ENCODE measurements at places on chromosomes 4 and X.

GRCh38 chr4:113452868-113453620, 308.5 kb downstream of the CAMK2D start:
- DNase-seq, result no peak

DNA sequence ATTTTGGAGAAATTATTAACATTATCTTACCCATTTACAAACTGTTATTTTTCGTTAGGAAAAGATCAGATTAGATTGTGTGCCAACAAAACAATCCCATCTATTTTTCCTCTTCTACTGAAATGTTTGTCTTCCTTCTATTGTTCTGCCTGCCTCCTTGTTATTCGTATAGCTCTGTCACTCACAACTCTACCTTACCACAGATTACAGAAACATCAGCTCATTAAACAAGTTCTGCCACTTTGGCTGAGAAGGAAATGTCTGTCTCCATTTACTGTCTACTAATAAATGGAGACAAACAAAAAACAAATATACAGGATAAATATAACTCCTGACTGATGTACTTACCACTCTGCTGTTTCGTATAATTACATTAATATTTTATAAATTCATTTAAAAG, 211.4 kb downstream of the ENOX2 start:
- DNase-seq, result no peak

- DNase-seq, result no peak
Observed at GRCh38 chrX:155070038-155070437, 898 bp downstream of the CMC4 start.

DNA sequence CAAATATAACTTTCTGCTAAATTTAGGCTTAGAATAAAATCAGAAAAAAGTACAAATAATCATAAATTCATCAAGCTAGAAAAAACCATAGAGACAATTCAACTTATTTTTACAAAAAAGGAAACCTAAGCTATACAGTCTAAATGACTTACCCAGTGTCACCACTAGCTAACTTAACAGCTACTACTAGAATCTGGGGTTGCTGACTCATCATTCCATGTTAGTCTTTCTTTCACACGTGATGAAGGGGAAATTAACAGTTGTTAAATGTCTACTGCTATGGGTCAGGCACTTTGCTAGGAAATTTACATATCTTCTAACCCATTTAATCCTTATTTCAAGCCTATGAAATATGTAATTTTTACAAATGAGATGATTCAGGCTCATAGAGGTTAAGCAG, 349.3 kb upstream of the GALNT7 start:
- no peak for DNase-seq

DNA sequence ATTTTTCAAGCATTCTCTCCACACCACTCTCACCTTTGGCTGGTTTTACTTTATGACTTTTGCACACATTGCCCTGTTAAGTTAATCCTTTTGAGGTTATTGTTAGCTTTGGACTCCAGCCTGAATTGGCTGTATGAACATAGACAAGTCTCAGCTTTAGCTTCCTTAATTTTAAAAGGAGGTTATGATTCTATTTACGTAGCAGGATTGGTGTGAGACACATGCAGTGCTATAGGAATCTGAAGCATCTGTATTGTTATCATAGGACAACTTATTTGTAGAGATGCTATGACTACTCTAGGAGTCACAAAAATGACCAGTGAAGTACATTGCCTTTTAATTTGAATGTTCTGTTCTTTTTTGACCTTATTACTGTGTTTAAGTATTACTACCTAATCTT, 15.7 kb downstream of the PGAM4 start:
- DNase-seq, result no peak

GRCh38 chr4:87405211-87405820, 14.3 kb upstream of the HSD17B11 start:
- DNase-seq, result no peak

DNA sequence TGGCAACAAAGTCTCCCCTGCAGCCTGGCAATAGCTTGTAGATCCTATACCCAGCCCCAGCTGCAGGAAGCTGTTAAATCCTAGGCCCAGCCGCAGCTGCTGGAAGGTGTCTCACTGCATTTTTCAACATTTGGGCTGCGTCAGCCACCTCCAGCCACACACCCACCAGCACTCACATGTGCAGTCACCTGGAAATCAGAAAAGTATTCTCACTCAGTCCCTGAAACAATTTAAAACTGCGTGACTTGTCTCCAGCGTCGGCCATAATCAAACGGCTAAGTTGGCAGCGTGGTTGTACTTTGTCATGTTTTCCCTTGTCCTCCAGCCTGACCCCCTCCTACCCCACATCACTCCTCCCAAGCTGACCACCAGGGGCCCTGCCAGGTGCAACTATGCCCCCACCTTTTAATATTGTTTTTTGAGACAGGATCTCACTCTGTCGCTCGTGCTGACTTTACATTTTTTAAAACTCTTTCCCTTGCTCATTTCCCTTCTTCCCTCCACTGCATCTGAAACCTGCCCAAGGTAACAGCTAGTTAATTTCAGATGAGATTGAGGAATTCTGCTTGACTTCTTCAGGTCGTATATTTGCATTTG, 97.2 kb upstream of the FRG1 start:
- no peak for DNase-seq

- DNase-seq, result no peak
Observed at GRCh38 chrX:9301836-9302235, 163.0 kb upstream of the TBL1X start.

GRCh38 chrX:150063138-150063518, 124.8 kb upstream of the EOLA2 start:
- DNase-seq, result no peak

DNA sequence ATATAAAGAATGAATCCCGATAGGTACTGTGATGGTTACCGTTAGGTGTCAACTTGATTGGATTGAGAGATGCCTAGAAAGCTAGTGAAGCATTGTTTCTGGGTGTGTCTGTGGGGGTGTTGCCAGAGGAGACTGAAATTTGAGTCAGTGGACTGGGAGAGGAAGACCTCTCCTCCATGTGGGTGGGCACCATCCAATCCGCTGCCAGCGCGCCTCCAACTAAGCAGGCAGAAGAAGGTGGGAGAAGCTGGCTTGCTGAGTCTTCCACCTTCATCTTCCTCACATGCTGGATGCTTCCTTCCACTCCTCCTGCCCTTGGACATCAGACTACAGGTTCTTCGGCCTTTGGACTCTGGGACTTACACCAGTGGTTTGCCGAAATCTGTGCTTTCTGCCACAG, 40.1 kb downstream of the WFS1 start:
- DNase-seq, result no peak

- no peak for DNase-seq
Observed at GRCh38 chr4:68272380-68272779, 26.9 kb upstream of the TMPRSS11B start.

DNA sequence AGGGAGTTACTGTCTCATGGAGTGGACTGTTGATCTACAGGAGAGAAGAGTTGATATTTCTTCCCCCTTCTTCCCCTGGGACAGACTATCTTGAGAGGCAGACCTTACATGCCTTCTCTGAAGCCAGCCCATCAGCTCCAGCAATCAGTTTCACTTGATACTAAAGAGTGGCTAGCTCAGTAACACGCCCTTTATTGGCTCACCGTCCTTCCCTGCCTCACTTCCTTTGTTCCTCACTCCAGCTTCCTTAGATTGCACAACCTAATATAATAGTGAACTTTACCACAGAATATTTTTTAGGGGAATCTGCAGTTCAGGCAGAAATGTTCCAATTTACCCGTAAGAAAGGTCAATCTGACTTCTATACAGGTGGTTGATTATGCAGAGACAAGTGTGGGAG, 128.1 kb upstream of the NDP start:
- no peak for DNase-seq

DNA sequence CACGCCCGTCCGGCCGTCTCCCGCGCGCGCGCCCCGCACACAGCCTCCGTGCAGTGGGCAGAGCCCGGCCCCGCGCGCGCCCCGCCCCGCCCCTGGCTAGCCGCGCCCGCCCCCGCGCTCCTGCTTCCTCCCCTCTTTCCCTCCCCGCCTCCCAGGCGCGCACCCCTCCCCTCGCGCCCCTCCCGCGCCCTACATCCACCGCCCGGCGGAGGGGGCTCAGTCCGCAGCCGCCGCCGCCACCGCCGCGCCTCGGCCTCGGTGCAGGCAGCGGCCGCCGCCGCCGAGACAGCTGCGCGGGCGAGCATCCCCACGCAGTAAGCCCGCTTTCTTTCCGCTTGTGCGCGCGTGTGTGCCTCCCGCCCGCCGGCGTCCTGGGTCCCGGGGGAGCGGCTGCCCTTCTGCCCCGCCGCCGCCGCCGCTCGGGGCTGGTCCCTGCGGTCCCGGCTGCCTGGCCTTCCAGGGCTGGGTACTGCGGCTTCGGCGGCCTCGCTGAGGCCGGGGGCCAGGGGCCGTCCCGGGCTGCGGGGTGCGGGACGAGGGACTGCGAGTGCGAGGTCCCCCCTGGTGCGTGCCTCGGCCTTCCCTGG, at the start of gene FHL1:
FHL1 (plus strand) TSS at position 219 of the 587 bp plus-strand sequence.
- peak; percentile 79 for DNase-seq

Measured in HEK293T (cell line).